H9 (cell line): ENCODE measurements at places on chromosomes 1 and 21.

GRCh38 chr1:163842571-163842970 is 520.8 kb downstream of the NUF2 start:
- no peak for DNase-seq

DNA sequence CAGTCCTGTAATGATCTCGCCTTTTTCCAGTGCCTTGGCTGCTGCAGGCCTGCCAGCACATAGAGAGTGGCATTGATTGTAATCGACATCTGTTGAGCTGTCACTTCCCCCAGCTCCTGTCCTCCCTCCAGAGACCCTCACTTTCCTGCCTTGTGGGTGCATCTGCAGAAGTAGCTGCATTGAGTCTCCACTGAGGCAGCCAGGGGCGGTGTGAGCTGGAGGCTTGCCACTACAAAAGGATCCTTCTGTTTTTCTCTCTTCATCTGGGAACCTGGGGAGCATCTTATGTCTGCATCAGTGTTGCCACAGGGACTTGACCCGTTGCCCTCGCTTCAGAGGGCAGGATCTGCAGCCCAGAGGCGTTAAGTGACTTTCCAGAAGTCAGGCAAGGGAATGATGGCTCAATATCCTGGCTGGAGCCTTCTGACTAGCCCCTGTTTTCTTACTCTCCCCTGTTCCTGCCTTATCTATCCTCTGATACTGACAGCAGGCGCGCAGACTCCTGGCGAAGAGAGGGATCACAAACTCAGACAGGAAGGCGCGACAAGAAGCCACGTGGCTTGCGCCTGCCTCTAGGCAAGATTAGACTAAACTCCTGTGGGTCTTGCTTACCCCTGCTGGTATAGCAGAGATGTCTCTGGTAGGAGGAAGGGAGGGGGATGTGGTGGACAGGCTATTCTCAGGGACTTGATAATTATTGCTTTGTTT is 13.3 kb upstream of the FMOD start:
- no peak for DNase-seq

DNA sequence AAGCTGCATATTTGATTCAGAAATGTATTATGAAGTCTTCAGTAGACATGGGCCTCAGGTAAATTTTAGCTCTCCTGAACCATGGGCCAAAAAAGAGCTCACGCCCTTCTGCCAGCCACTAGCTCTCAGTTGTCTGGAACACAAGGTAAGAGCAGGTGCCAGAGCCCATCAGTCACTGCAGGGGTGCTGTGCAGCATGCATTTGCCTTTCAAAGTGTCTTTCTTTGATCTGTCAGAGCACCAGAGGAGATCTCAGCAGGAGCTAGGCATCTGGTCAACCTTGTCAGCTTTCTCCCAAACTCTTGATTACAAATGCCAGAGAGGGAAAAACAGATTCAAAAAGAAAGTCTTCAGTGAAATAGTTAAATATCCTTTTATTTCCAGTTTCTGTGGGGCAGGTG is 332.3 kb downstream of the COL11A1 start:
- peak; percentile 63 for DNase-seq

GRCh38 chr1:110288111-110288510 is 51.1 kb upstream of the RBM15 start:
- DNase-seq, result no peak

DNA sequence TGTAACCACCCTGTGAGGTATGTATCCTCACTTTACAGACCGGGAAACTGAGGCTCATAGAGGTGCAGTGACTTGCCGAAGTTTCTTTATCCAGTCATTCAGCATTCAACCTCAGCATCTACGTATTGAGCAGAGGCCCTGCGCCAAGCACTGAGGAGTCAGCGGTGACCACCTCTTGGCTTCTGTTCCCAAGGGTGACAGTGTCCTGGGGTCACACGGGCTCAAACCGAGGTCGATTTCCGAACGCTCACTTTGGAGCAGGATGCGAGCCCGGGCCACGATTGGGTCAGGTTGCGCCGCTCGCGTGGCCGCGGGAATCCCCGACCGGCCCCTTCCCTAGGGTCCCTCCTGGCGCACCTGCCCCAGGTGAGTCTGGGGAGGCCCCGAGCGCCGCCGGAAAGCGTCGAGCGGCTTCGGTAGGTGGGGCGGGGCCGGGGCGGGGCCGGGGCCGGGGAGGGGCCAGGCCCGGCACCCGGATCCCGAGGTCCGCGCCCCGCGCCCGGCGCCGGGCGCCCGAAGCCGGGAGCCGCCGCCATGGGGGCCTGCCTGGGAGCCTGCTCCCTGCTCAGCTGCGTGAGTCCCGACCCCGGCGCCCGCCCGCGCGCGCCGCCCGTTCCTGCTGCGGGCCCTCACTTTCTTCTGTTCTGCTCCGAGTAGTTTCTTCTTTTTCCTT is at the start of gene SERINC2:
SERINC2 (plus strand) TSS at position 482 of the 673 bp plus-strand sequence; CDS start at position 535, 53 bp downstream.
- peak; percentile 69 for DNase-seq

GRCh38 chr1:115761601-115762302 is 6.8 kb downstream of the CASQ2 start:
- DNase-seq, result no peak

GRCh38 chr1:147091801-147092200 is 80.5 kb downstream of the PRKAB2 start:
- no peak for DNase-seq

DNA sequence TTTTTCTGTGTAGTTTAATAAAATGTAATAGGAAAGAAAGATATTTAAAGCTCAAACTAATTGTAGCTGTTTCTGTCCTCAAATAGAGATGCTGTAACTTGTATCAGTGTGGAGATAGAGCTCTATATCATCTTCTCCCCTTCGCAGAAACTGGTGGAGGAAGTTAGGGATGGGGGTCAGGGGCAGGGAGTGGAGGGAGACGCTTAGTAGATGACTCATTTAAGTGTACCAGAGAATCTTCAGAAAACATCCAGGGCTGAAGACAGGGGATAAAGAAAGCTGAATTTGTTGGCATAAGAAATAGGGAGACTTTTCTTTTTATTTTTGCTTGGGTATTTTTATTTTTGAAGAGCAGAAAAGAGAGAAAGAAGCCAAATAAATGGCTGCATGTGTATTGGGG is 282.6 kb upstream of the DPYD start:
- DNase-seq, result no peak

- no peak for DNase-seq
Measured at GRCh38 chr1:155131285-155131684, 3.6 kb downstream of the EFNA1 start.

- no peak for DNase-seq
Measured at GRCh38 chr1:101509370-101509769, 272.6 kb downstream of the S1PR1 start.

GRCh38 chr1:175742790-175743459 is 470 bp downstream of the TNR start:
- DNase-seq, result peak; percentile 77

DNA sequence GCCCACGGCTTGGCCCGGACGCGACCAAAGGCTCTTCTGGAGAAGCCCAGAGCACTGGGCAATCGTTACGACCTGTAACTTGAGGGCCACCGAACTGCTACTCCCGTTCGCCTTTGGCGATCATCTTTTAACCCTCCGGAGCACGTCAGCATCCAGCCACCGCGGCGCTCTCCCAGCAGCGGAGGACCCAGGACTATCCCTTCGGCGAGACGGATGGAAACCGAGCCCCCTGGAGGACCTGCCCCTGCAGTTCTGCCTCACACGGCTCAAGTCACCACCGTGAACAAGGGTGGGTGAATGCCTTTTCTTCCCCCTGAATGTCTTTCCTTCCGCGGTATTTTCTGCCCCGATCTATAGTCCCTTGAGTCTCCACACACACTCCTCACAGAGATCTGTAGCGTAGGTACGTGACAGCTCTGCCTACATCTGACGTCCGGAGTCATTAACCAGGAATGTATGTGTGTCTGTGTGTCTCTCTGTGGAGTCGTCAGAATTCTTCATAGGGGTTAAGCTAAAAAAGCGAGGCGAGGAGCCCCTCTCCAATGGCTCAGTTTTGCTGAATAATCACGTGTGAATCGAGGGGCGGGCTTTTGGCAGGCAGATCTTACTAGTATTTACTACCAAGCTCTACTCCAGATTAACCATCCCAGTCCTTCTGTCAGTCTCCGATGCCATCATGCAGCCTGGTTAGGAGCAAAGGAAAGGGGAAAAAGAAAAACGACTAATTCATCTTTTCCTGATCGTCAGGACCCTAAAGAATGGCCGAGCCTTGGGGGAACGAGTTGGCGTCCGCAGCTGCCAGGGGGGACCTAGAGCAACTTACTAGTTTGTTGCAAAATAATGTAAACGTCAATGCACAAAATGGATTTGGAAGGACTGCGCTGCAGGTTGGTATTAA is at the start of gene CDKN2C:
CDKN2C (plus strand) TSS at position 635 of the 898 bp plus-strand sequence; CDS start at position 759, 124 bp downstream.
- DNase-seq, result peak; percentile 55

GRCh38 chr1:218171302-218171893 is 113.7 kb upstream of the RRP15 start:
- DNase-seq, result no peak

DNA sequence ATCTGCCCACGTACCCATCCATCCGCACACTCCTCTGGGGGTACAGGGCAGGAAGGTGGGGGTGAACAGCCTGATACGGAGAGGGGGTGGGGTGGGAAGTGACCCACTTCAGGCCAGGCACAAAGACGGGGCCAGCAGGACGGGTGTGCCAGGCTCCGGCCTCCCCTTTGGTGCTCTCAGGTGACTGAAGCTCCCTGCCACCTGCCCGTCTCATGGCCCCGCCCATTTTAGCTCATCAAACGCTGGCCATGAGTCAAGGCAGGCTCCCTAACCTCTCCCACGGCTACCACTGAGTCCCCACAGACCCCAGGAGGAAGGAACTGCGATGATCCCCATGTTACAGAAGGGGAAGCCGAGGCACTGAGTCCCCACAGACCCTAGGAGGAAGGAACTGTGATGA is 109.6 kb downstream of the CRYAA start:
- DNase-seq, result no peak
